Left ventricle myocardium inferior (tissue), 1 donor: ENCODE measurements at places on chromosomes 3 and 15.
A peak's percentile ranks its signal among the peaks of the same experiment; 100 is the strongest.

GRCh38 chr3:69484507-69485393, 98.9 kb upstream of the FRMD4B start:
- peak; percentile 75 for DNase-seq

- DNase-seq: no peak
These were observed 52.6 kb upstream of the ZNF385D start for GRCh38 chr3:21803604-21804003.

- DNase-seq: no peak
These were observed 4.2 kb upstream of the DAPK2 start for GRCh38 chr15:64050281-64051092.

DNA sequence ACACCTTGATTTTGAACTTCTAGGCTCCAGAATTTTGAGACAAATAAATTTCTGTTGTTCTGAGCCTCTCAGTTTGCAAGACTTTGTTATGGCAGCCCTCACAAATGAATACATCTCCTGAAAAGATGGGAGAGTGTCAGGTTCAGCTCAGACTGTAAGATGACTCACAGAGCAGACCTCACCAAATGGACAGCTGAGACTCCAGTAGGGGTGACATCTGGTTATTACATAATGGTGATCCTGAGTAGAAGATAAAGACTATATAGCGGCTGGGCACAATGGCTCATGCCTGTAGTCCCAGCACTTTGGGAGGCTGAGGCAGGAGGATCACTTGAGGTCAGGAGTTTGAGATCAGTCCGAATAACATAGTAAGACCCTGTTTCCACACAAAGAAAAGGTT, 26.2 kb upstream of the MTMR14 start:
- DNase-seq: no peak

- no peak for DNase-seq
These were observed 3.4 kb upstream of the MGLL start for GRCh38 chr3:127825756-127826155.

- no peak for DNase-seq
These were observed 1045.9 kb downstream of the MCTP2 start for GRCh38 chr15:95277266-95277665.
